ENCODE measurements at places on chromosomes 6 and 20.

- no peak for DNase-seq
Measured at GRCh38 chr20:37504404-37505096, 16.5 kb upstream of the NNAT start.

GRCh38 chr20:59125836-59126235 is 37.8 kb upstream of the ZNF831 start:
- no peak for DNase-seq

GRCh38 chr20:37984018-37984785 is 49.1 kb downstream of the TTI1 start:
- DNase-seq, result no peak

- DNase-seq, result no peak
Measured at GRCh38 chr6:44453146-44453545, 65.6 kb downstream of the CDC5L start.

DNA sequence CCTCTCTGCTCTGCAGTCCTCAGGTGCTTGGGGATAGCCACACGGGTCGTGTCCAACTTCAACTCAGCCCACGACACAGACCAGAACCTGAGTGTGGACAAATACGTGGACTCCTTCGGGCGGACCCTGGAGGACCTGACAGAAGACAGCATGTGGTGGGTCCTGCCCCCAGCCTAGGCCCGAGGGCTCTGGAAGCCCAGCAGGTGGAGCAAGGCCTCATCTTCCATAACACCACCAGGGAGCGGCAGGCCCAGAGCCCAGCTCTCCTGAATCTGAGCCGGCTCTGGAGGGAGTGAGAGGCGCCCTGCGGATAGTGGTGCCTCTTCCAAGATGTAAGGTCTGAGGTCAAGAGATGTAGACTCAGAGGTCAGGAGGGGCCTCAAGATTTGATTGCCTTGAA is 19.6 kb downstream of the TGM6 start:
- DNase-seq, result no peak

DNA sequence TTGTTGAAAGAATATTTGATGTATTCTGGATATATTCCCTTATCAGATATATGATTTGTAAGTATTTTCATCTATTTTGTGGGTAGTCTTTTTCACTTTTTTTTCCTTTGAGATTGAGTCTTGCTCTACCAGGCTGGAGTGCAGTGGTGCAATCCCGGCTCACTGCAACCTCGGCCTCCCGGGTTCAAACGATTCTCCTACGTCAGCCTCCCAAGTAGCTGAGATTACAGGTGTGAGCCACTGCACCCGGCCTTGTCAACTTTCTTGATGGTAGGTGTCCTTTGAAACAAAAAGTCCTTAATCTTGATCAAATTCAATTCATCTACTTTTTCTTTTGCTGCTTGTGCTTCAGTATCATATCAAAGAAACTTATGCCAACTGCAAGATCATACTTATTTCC is 297.2 kb upstream of the NRSN1 start:
- DNase-seq, result no peak

DNA sequence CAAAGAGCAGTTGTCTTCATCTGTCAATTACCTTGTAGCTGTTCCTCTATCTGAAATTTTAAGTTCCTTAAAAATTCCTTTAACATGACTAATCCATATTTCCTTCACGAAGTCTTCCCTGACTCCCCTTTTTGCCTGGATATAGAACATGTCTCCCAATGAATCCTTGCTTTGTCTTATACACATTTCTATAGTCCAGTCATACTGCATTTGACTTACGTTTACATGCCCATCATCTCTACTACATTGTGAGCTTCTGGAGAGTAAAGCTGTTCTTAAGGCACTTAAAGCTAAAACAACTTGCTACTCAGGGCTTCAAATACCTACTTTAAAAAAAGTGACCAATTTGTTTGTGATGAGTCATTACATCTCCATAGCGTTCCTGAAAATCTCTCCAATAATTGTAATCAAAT is 4.9 kb downstream of the REV3L start:
- no peak for DNase-seq

DNA sequence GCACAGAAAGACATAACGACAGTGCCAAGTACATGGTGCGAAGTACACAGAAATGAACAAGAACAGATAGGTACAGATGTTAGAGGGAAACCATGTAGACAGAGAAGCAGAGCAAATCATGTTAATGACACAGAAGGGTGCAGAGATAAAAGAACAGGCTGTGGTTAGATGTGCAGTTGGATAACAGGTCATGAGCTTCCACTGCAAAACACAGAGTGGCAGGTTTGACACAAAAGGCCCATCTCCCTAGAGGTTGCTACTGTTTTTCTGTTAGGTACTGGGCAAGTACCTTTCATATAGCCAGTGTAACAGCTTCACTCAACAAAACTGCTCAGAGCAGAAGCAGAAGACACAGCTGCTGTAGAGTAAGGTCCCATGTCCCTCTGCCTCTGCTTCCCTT is 84.6 kb downstream of the AK9 start:
- DNase-seq, result no peak

DNA sequence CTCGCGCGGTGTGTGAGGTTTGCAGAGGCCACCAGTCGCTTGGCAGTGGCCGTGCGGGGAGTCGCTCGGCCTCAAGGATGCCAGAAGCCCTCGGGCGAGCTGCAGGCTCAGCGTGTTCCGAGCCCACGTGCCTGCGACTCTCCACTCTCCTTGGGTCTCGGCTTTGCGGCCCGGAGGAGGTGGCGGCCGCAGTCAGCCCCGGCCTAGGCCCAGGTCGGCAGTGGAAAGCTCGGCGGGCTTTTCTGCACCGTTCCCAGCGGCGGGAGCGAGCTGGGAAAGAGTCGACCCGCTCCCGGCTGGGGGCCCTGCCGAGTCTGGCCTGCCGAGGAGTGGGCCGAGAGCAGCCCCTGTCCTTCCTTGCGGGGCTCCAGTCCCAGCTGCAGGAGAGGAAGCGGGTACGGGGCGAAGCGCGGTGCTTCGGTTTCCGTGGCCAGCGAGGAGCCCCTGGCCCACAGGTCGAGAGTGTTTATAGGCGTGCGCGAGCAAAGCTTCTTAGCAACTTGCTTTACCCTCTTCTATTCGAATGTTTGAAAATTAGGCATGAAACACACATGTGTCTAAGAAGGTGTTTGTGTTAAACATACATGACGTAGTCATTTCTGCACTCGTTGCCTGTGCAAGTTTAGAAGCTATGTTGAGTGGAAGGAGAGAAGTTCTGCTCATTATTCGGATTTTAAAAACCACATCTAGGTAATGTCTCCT is 5.6 kb downstream of the FOXC1 start:
- peak; percentile 46 for DNase-seq

DNA sequence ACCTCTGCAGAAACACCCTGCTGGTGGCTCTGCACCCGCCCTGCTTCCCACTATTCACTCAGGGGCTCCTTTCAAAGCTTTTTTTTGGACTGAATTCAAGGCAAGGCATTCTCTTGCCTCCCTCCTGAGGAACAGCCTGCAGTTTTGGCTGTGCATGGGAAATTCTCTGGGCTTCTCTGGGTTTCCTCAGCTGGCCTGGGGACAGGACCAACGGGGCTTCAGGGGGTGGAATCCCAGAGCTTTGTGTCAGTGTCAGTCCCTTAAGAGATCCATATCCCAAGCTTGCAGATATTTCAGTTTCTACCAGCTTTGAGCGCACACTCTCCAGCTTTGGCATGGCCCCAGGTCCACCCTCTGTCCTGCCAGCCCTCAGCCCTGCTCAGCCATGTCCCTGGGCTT is 2.0 kb downstream of the SCRT2 start:
- no peak for DNase-seq

- no peak for DNase-seq
Measured at GRCh38 chr6:68497927-68498326, 137.2 kb upstream of the ADGRB3 start.

DNA sequence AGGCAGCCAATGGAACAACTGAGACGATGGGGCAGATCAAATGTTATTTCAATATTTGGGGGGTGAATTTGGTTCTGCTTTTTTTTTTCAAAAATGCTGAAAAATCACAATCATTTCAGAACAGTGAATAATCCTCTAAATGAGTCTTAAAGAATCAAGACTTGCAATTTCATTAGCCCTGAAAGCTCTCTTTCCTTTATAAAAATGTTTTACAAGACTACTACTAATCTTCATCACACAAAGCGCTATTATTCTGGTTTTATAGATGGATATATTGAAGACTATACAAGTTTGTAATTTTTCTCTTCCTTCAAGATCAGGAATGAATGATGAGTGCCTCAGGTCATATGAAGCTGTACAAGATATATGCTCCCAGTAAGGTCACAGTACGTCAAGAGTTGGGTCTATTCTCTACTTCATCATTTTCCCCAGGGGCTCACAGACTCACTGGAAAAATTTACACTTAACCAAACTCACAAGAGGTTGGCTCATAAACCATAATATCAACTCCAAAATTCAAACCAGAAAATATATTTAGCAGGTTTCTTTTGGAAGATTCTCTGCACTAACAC is 19.5 kb downstream of the RNF24 start:
- no peak for DNase-seq

GRCh38 chr6:70351461-70351860 is 48.6 kb upstream of the COL9A1 start:
- no peak for DNase-seq

- DNase-seq, result no peak
Measured at GRCh38 chr20:13571662-13572061, 67.1 kb downstream of the TASP1 start.

DNA sequence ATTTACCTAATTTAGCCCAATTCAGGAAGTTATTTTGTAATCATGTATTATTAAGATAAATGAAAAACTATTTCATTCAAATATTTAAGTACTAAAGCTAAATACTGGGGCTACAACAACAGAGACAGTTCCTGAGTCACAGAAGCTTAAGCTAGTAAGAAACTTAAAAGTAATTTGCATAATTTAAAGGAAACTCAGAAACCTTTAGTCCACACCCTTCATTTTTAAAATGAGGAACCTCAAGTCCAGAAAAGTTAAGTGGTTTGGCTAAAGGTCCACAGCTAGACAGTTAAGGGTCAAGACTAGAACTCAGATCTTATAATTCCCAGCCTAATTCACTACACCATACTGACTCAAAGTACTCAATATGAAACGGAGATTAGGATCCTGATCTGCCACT is 7.2 kb downstream of the LMBRD1 start:
- no peak for DNase-seq

DNA sequence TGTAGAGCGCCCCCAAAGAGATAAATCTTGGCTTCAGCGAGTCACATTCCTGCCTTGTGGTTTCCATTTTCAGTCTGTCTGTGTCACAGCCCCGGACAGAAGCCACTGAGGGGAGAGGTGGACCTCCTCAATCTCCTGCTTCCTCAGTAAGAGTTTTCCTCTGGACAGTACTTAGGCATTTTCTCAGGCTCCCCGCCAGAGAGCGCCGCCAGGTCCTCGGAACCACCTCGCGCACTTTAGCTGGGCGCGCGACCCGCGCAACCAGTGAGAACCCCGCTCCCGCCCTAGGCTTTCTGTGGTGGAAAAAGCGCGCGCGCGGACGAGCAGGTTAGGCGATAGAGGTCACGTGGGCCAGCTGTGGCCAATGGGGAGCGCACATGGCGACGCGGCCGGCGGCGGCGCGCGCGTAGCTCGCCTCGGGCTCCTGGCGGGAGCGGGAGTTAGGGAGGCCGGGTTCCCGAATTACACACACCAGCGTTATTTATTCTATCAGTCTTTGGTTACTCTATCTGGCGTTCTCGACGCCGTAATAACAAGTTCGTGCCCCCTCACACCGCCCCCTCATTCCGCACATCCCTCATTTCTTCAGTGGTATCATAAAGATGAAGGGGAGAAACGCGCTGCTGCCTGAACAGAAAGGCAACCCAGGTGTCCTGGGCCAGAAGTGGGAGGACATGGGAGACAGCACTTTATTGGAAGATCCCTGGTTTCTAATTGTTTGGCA is 19.4 kb downstream of the PXT1 start:
- peak; percentile 98 for DNase-seq
